Activated CD4-positive, alpha-beta memory T cell treated with anti-CD3 and anti-CD28 coated beads, Interleukin-2, amount 10 ng/mL, durations not matched to agents 7 days and 5 days (primary cell): ENCODE measurements at places on chromosomes 3 and 15.

- H3K4me1 ChIP-seq = peaks cover 2% of the 10 kb centered on the region
- H3K4me3 ChIP-seq = no peak overlapping the region
- H3K36me3 ChIP-seq = no peaks in the 10 kb centered on the region
- DNase-seq = no peak
- H3K27ac ChIP-seq = no peak overlapping the region
These were observed 89.2 kb upstream of the RAP2B start for GRCh38 chr3:153072856-153073255.

DNA sequence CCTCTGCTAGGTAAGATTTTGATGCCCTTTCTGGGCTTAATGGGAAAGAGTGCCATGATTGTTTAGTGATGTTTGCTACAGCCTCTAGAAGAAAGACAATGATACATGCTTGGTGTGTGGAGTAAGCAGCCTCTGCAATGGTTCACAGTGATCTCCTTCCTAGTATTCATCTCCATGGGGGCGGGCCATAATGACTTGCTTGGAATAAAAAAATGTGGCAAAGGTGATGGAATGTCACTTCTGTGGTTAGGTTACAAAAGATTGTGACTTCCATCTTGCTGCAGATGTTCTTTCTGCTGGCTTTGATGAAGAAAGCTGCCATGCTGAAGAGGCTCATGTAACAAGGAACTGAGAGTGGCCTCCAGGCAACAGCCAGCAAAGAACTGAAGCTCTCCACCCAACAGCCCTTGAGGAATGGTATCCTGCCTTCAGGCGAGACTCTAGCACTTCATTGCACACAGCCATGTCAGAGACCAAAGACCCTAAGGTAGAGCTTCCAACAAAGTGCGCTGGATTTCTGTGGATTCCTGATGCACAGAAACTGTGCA lies 139.1 kb upstream of the LRIG1 start:
- no peaks in the 10 kb centered on the region for H3K27me3 ChIP-seq
- H3K4me1 ChIP-seq = no peaks in the 10 kb centered on the region
- H3K4me3 ChIP-seq = no peak overlapping the region
- no peaks in the 10 kb centered on the region for H3K36me3 ChIP-seq
- H3K27ac ChIP-seq = no peak overlapping the region

GRCh38 chr3:72462595-72463011 lies 385.6 kb downstream of the SHQ1 start:
- H3K27me3 ChIP-seq = peaks cover 3% of the 10 kb centered on the region
- H3K36me3 ChIP-seq = no peaks in the 10 kb centered on the region
- H3K4me1 ChIP-seq = no peaks in the 10 kb centered on the region
- no peak overlapping the region for H3K4me3 ChIP-seq

DNA sequence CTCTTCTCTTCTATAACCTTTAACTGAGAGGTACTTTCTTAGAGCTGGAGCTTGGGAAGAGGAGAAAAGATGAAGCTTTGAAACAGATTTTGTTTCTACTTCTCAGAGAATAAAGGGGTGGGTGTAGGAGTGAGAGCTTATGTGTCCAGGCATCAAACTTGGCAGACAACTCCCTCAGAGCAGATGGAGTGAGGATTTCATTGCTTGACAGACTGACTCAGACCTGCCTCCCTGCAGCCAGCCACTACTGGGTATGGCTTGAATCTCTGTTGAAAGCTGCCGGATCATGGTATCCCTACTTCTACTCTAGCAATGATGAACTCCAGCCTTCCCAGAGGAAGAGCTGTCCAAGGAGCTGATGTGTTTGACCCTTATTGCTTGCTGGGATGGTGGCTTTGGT lies 36.7 kb downstream of the SYN2 start:
- no peak overlapping the region for H3K27ac ChIP-seq
- no peaks in the 10 kb centered on the region for H3K36me3 ChIP-seq
- H3K4me1 ChIP-seq = no peaks in the 10 kb centered on the region
- H3K4me3 ChIP-seq = no peak overlapping the region
- no peak for DNase-seq

DNA sequence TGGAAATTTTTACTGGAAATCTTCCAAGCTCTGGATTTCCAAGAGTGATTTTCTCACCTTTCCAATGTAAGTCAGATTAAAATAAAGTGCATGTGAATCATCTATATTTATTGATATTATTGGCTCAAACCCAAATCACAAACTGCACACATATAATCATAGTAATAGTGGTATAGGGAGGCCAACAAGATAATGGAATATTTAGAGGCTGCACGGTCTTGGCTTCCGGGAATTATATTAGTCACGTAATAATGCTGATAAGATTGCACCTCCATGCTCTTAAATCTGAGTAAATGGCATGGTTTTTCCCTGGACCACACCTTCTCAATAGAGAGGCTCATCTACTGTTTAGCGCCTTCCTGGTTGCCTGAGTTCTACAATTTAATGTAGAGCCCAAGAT lies 567.1 kb upstream of the NR2F2 start:
- no peak overlapping the region for H3K27ac ChIP-seq
- no peaks in the 10 kb centered on the region for H3K4me1 ChIP-seq
- no peak for DNase-seq
- H3K4me3 ChIP-seq = no peak overlapping the region
- no peaks in the 10 kb centered on the region for H3K36me3 ChIP-seq
- H3K27me3 ChIP-seq = no peaks in the 10 kb centered on the region

DNA sequence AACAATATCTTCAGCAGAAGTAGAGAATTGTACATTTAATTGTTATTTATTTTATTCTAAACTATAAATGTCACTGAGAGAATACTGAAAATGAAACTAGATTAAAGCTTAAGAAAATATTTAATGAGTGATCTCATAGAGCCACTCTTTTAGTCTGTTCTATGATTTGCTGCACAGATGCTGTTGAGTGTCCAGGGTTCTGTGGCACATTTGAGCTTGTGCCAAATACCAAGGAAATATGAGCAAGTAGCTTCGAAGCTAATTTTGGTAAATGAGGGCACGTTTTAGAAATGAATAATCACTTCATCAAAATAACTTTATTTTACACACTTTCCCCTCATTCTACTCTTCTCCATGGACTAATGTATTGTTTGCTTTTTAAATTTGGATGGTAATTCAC lies 53.6 kb upstream of the THRB start:
- no peak overlapping the region for H3K4me3 ChIP-seq
- H3K27ac ChIP-seq = no peak overlapping the region
- DNase-seq = no peak
- no peaks in the 10 kb centered on the region for H3K36me3 ChIP-seq
- no peaks in the 10 kb centered on the region for H3K27me3 ChIP-seq

DNA sequence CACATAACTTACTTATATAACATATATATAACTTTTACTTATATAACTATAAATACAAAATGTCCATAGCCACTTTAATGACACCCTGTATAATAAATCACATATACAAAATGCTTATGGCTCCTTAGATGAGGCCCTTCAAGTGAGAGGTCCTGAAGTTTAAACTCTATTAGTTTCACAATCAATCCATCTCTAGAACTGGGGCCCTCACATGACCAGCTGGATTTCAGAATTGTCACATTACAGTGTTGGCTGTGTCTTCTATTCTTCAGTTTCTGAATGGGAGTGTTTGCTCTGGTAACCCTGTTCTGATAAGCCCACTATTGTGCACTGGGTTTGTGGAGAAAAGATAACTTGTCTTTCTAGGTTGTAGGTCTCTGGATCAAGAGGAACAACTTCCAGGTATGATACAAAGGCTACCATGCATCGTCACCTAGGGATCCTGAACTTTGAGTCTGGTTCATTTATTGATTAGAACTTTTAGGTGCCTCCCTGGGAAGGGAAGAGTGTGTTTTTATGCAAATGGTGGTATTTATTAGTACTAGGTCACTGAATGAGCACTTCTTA lies 107.9 kb downstream of the DNAH12 start:
- no peak overlapping the region for H3K27ac ChIP-seq
- H3K4me3 ChIP-seq = no peak overlapping the region
- H3K4me1 ChIP-seq = no peaks in the 10 kb centered on the region
- peaks cover 28% of the 10 kb centered on the region for H3K27me3 ChIP-seq
- no peak for DNase-seq

- DNase-seq = no peak
- H3K36me3 ChIP-seq = no peaks in the 10 kb centered on the region
- H3K4me1 ChIP-seq = peaks cover 15% of the 10 kb centered on the region
- H3K27me3 ChIP-seq = peaks cover 4% of the 10 kb centered on the region
- no peak overlapping the region for H3K27ac ChIP-seq
These were observed 11.4 kb upstream of the RAB11A start for GRCh38 chr15:65857718-65858402.
